ENCODE measurements at places on chromosomes 12 and 14. TPM values are rescaled to one million over a fixed set of nuclear protein-coding genes. Genes with fewer than 3 reads are reported as not detected.

The ITGA7 gene
- 1.7 TPM for total RNA-seq

- H3K27ac ChIP-seq: no peak overlapping the region
- H3K4me3 ChIP-seq: no peak overlapping the region
- H3K27me3 ChIP-seq: peaks cover 16% of the 10 kb centered on the region
- peaks cover 24% of the 10 kb centered on the region for H3K4me1 ChIP-seq
- H3K36me3 ChIP-seq: no peaks in the 10 kb centered on the region
- DNase-seq: no peak
Observed at GRCh38 chr14:93940437-93940836, 13.3 kb downstream of the FAM181A start.

- no peak for DNase-seq
- no peaks in the 10 kb centered on the region for H3K4me1 ChIP-seq
- H3K4me3 ChIP-seq: no peak overlapping the region
- H3K36me3 ChIP-seq: no peaks in the 10 kb centered on the region
- H3K27me3 ChIP-seq: peaks cover 10% of the 10 kb centered on the region
Observed at GRCh38 chr14:20714593-20715250, 26.2 kb downstream of the ANG start.

- H3K27me3 ChIP-seq: no peaks in the 10 kb centered on the region
- H3K36me3 ChIP-seq: peaks cover 43% of the 10 kb centered on the region
- H3K4me1 ChIP-seq: peaks cover 30% of the 10 kb centered on the region
- DNase-seq: peak; percentile 25
- no peak overlapping the region for H3K4me3 ChIP-seq
Observed at GRCh38 chr12:123942238-123942653, 30.4 kb downstream of the CCDC92 start.
